Common myeloid progenitor, CD34-positive (primary cell): ENCODE measurements at places on chromosomes 4 and X.

DNA sequence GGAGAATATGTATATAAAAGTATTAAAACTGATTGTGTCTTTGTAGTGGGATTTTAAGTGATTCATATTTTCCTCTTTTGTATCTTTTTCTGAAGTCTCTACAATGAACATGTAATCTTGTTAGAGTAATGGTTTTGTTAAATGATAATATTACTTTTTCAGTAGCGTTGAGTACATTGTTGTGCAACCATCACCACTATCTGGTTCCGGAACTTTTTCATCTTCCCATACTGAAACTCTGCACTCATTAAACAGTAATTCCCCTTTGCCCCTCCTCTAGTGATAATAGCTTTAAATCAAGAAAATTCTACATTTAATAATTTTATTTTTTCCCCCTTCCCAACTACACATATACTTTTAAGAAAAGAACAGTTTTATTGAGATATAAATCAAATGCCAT lies 23.3 kb downstream of the SHROOM3 start:
- no peak for DNase-seq

- DNase-seq, result no peak
These were observed 513.6 kb upstream of the PITX2 start for GRCh38 chr4:111136438-111136837.

GRCh38 chrX:153861151-153861550 lies 24.8 kb downstream of the L1CAM start:
- no peak for DNase-seq

GRCh38 chr4:122689972-122690371 lies 42.5 kb upstream of the BBS12 start:
- no peak for DNase-seq

DNA sequence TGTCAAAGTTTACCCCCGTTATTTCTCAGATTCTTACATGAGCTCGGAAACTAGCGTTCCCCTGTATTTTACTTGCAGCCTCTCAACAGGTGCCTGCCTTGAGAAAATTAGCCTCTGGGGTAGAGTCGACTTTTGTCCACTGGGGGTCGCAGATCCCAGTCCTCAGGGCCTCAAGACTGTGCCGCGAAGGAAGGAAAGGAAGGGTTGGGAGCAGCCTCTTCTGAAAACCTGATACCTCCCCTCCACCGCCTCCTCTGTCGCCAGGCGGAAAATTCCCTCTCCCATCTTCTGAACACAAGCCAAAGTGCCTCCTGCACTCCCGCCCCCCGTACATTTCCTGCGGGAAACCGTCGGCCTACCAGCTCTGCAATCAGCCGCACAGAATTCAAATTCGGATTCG lies 44.4 kb upstream of the TMSB15B start:
- peak; percentile 77 for DNase-seq

- no peak for DNase-seq
These were observed 22.1 kb downstream of the PPP1R2C start for GRCh38 chrX:42755815-42756214.

DNA sequence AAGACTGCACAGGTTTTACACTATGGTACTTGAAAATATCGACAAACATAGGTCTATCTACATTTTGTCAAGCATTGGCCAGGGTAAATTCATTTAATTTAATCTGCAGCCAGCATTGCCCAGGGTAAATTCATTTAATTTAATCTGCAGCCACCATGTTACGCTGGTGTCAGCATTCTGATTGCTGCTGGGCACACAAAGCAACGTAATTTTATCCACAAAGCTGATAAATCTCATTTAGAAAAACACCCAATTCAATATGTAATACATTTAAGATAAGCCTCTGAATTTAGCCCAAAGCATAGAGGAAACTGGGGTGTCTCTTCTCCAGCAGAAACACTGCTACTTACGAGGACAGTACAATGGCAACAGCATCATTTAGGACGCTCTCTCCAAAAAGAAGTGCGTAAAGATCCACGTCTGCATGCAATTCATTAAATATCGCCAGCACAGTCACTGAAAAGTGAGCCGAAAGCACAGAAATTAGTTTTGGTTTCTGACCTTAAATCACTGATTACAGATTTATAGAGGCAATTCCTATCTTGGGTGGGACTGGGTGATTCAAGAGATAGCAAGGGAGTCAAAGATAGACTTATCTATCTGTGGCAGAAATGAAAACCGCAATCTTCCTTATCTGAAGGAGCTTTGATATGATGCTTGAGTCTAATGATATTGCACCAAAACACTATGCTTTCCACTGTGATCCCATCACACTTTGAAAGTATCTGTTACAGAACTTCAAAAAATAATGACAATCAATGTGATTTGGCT lies 88.8 kb downstream of the CHST7 start:
- no peak for DNase-seq

DNA sequence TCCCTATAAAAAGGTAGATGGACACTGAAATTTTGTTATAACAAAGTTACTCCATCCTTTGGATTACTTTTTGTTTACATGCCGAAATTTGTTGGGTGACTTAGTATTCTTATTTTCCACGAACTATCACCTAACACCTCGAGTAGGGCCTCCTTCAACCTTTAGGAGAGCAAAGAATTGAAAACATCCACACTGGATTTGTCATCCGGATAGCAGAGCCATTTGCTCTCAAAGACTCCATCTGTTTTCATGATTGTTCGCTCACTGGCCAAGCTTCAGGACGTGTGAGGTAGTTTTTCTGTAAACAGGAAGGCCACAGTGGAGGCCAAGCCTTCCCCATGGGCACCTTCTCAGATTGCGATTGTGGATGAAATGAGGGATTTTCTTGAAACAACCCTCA lies at the start of gene ADAD1:
ADAD1 (plus strand) TSS at position 301 of the 400 bp plus-strand sequence. CDS start 1,059 bp downstream, outside the sequence.
- DNase-seq, result no peak

GRCh38 chrX:55489314-55490009 lies at the start of gene USP51:
Gene USP51, minus strand, starts transcription at chrX:55489848. Its CDS starts 909 bp downstream, at chrX:55488939.
- DNase-seq, result peak; percentile 55

DNA sequence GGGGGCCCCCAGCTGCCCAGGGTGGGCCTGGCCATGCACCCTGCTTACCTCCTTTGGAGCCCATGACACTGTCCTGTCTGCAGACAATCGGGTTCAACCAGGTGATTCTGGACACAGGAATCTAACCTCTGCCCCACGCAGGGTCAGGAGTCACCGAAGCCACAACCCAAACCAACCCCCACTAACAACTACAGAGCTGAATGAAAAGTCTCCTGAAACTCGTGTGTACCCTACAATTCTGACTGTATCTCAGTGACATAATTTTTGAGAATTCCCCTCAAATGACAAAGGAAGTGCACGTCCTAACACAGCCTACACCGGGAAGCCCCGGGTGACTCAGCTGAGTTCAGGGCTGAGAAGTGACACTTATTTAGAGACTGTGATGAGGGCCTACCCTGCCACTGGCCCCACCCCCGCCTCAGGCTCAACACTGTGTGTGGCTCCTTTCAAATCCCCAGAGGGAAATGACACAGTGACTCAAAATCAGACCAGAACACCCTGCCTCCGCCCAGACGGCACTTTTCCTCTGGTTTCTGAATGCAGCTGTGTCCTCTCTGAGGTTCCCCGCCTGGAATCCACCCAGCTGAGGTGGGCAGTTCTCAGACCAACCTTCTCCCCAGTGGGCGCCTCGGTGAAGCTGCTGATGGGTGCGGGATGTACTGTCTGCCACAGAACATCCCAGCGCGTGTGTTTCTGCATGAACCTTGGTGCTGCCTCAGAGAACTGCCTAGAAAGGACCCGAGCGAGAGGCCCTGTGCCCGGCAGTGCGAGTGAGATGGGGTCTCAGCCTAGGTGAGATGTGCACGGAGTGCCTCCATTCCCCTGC lies 9.9 kb downstream of the TNIP2 start:
- DNase-seq, result peak; percentile 46

DNA sequence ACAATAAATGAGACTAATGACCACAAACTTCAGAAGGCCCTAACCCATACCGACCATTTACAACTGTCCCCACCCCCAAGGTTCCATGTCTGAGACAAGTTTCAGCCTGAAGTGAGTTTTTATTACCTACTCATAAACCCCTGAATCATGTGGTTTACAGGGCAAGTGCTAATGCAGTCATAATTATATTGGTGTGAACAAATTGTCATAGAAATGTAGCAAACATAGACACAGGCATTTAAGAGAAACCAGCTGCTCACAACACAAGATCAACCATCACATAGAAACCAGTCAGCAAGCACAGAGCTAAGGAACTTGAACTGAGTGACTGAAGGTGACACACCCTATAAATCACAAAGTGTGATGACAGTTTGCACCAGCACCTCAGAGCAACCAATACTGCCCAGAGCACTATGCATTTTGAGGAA lies 173.8 kb upstream of the MID1 start:
- DNase-seq, result no peak

DNA sequence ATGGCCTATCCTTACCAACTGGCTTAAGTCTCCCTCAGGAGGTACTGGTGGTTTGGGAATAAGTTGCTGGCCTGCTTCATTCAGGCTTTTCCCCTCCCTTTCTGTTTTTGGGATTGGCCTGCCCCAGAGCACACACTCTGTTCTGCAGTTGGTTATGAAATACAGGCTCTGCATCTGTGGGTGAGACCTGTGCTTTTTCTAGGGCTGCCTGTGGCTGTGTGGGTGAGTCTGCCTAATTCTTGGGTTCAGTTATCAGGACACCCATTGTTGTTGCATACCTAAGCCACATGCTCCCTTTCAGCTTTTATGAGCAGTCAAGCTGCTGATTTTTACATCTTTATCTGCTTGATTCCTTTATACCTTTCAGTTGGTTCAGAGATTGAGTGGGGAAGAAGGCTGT lies 19.0 kb upstream of the CWH43 start:
- no peak for DNase-seq

GRCh38 chr4:42637104-42637503 lies 19.8 kb downstream of the ATP8A1 start:
- no peak for DNase-seq

- DNase-seq, result no peak
These were observed 469.8 kb upstream of the CPEB2 start for GRCh38 chr4:14532436-14532835.

DNA sequence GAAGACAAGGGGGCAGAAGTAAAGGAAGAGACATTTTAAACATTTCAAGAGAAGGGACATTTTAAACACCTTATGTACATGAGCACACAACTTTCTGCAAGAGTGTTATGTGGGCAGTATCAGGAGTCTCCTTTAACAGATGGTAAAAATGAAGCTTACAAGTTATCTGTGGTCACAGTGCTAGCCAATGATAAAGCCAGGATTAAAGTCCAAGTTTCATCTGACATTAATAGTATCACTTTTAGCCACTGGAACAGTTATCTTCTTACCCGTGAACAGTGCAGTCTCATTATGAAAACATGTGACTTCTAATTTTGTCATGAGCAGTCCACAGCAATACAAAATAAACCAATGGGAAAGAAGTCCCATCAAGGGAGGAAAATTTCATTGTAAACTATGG lies 627.9 kb upstream of the AGA start:
- no peak for DNase-seq

DNA sequence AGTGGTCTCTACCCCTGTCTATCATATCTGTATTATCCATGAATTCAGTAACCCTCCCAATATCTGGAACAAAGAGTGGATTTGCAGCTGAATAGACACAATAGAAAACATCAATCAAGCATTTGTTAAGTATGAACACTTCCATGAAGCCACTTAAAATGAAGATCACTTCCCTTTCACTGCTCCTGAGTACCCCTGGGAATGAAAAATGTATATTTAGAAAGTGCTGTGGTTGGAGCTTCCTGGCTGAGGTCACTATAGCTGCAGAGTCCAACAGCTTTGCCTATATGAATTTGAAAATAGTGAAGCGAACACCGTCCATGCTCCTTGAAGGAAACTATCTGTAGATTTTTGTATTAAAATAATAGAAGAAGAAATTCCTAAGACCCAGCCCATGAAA lies 227.0 kb downstream of the DTHD1 start:
- no peak for DNase-seq

DNA sequence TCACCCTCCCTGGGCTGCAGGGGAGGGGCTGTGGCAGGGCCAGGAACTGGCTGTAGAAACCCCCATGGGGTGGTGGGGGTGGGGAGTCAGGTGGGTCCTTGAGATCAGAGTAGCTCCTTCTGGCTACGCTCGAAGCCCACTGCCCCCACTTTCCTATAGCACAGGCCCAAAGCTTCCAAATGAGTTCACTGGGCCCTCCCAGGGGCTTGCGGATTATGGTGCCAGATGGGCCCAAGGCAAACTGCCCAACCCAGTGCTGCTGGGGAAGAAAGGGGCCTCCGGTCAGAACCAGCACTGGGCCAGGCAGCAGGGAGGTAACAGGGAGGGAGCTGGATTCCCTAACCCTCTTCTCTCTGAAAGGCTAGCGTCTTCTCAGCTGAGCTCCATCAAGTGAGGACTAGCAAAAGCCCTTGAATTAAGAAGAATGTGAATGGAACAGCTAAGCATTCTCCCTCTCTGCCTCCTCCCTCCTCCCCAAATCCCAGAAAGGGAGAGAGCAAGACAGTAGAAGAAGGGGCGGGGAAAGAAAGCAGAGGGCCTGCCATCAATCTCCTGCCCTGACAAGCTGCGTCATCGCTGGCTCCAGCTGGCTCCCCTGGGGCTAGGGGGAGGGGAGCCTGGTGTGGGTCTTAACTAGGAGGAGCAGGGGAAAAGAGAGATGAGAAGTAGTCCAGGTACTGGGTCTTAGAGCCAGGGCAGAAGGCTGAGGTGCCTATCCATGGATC lies 34.7 kb downstream of the FRMPD3 start:
- DNase-seq, result no peak

DNA sequence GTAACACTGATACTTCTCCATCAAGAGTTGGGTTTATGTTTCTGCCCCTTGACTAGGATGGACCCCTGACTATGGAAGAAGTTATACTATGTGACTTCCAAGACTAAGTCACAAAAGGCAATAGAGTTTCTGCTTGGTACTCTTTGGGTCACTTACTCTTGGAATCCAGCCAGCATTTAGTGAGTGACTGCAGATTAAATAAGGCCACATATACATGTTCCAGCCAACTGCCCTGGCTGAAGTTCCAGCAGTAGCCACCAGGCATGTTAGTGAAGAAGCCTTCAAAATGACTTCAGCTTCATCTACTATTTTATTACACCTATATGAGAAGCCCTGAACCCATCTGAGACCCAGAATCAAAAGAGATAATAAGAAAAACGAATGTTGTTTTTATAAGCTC lies 524.0 kb downstream of the DMD start:
- DNase-seq, result no peak

DNA sequence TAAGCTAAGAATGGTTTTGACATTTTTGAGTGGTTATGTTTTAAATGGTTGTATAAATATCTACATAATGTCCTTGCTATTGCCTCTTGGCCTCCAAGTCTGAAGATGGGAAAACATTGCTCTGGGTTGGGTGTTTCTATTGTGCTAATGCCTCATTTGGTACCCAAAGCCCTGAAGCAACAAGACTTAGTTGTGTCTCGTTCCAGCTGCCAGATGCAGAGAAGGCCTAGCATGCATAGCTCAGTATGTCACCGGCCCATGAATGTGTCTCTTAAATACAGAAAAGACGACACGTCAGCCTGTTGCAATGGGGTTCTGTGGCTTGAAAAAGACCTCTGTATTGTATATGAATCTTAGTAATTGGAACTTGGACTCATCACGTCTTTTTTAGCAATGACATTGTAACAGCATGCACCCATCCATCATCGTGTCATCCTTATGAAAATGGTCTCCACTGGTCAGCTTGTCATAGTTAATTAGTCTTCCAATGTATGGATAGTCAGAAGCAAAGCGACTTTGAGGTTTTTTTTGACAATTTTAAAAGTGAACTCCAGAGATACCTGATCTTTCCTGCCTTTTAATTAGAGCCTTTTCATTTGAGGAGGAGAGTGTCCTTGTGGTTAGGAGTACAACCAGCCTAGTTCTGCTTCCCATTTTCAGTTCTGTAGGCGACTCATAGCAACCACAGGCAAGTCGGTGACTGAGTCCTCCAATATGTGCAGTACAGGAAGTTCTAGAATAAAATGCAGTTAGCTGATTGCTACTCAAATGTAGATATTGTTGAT lies 126.4 kb upstream of the GATB start:
- no peak for DNase-seq

GRCh38 chrX:39716802-39717540 lies 380.8 kb downstream of the BCOR start:
- DNase-seq, result no peak
